ENCODE measurements at places on chromosomes 16 and 17.

- no peak for DNase-seq
These were observed 34.2 kb downstream of the GJC1 start for GRCh38 chr17:44795928-44796327.

- DNase-seq, result no peak
These were observed 117.4 kb downstream of the CLEC16A start for GRCh38 chr16:11061629-11062270.

- DNase-seq, result no peak
These were observed 10.4 kb upstream of the CHD3 start for GRCh38 chr17:7878234-7878633.

- no peak for DNase-seq
These were observed 183.1 kb upstream of the CCL2 start for GRCh38 chr17:34071886-34072420.
